NCI-H1417 treated with DMSO at 0.1 percent for 48 hours (cell line): ENCODE measurements at places on chromosomes 7 and 10.
A peak's percentile ranks its signal among the peaks of the same experiment; 100 is the strongest.

DNA sequence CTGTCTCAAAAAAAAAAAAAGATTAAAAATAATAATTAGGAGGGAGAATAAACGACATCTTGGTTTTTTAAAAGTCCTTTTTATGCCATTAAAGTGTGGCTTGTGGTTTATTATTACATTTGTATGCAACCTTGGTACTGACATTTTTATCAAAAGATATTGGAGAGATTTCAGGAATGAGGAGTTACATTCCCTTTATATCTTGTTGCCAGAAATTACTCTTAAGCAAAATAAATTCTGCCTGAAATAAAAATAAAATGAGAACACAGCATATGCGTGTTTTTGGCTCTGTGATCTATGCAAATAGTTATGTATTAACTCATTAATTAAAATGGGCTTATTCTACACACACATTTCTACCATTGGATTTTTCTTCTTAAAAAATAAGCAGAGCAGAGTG lies 202.4 kb downstream of the BICC1 start:
- DNase-seq: no peak

DNA sequence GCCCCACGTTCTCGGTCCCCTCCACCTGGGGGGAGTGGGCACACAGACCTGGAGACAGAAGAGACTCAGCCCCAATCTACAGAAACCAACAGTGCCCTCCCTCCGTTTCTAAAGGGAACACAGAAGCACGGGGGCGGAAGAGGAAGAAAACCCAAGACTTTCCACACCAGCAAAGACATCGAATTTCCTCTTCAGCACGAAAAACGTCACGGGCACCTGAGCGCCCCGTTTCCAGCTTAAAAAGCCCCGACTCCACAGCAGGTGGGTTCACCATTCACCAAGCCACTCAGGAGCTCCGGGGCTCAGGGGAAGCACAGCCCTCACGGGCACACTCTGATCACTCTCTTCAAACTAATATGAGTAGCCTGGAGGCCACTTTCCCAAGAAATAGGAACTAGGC lies 19.6 kb downstream of the NUDT1 start:
- DNase-seq: no peak

DNA sequence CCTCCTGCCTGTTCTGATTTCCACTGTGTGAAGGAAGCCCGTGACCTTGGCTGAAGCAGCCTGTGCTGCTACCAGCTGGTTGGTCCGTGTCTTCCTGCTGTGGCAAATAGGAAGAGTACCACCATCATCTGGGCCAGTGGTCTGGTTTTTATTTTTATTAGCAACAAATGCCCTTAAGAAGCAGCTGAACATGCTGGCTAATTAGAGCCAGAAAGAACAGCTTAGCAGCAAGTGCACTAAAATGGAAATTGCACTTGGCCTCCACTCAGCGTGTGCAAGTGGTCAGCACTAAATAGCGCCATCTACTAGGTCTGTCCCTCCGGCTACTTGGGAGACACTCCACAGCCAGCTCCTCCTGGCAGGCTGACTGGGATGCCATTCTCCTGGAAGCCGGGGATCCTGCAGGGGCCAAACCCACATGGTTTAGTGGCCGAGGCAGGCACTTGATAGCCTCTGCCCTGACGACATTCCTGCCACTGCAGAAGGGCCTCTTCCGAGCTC lies 690.3 kb upstream of the FOXK1 start:
- no peak for DNase-seq

DNA sequence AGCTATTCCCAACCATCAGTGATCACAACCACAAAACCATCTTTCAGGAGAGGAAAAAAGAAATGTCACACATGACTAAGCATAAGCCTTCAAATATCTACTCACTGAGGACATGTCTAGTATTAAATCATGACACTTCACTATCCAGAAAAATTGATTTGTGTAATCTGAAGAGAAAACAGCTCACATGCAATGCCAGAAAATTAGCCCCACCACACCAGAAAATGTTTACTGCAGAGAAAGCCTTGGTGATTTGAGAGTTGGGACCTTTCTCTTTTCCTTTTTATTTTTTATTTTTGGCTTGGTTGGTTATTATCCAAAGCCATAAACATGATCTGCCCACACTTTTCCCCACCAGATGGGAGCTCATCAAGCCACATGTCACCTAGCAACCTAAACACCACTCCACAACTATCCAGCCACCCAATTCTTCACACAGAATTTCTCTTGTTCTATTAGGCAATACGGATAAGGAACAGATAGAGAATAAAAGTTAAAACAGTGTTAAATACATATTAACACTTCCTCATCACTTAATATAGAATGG lies 3.1 kb downstream of the PARD3 start:
- DNase-seq: no peak

- DNase-seq: no peak
Measured at GRCh38 chr7:102306916-102307677, 20.4 kb downstream of the SH2B2 start.

GRCh38 chr10:77628906-77629730 lies 8.5 kb downstream of the KCNMA1 start:
- DNase-seq: no peak

DNA sequence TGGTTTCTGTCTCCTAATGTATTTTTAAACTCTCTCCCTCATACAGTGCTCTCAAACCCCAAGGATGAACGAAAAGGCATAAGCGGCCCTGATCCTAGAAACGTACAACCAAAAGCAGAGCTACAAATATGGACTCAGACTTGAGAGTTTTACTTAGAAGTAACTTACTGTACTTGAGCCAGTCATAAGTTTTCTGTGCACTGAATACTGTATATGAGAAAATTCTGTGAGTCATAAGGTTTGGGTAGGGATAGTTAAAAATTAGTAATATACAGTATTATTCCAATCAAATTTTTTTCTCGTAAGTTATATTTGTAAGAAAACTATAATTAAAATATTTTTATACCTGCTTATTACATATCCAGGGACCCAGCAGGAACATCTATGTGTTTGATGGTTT lies 5.9 kb upstream of the ASL start:
- no peak for DNase-seq

DNA sequence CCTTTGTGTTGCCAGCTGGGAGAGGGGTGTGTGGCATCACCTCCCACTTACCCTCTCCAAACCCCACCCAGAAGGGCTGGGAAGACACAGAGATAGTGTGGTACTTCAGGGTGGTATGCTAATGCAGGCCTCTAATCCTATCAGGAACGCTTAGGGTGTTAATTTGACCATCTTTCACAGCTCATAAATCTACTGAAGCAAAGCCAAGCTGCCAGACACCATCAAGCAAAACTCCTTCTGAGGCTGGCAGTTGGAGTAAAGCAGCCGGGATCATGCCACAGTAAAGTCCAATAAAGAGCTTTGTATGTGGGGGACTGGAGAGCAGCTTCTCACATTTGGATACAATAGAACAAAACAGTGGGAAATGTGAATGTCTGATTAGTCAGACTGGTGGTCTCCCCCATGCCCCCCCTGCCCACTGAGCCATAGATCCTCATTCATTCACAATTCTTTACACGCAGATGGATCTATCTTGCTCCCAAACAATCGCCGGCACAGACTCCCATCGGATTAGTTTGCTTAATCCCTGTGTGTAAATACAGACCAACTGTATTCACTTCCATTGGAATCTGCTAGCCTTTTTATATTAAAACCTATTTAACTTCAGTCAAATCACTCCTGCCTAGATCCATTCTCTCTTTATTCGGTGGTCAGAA lies 29.6 kb downstream of the FGFBP3 start:
- no peak for DNase-seq

- no peak for DNase-seq
Measured at GRCh38 chr10:58930500-58930899, 245.9 kb upstream of the PHYHIPL start.

DNA sequence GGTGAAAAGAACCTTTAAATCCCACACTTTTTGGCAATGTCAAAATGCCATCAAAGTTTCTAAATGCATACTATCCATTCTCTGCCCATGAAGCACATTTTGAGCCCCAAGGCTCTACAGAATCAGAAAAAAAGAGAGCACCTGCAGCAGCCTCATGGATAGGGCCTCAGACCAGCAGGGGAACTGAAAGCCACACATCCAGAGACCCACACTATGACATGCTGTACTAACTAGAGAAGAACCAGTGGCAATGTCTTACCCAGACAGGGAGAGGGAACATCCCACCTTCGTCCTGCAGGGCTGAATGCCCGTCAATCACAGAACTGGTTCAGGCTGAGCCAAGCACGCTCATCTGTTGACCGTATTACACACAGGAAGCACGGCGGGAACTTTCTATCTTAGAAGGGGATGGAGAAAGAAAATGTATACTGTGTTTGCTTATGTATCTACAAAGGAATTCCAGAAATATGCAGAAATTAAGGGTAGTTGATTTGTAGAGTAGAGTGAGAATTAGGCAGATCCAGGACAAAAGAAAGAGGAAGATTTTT lies 237.2 kb downstream of the GLI3 start:
- DNase-seq: no peak

- no peak for DNase-seq
Measured at GRCh38 chr7:26200038-26200443, 505 bp downstream of the HNRNPA2B1 start.

DNA sequence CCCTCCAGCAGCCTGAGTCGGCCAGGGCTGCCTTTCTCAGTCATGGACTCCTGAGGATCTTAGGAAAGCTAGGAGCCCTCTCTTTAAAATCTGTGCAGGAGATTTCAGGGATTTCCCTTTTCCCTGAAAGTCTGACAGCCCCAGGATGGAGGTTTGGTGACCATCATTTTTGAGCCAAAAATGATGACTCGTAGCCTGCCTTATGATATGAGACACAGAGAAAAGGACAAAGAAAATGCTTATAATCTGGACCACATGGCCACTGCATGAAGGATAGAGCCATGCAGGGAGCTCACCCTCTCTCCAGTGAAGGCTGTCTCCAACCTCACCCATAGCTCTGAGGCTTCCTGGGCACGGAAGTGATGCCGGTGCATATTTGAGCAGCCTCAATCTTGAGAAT lies 106.6 kb upstream of the CHST15 start:
- no peak for DNase-seq

GRCh38 chr7:52956379-52956915 lies 79.0 kb upstream of the POM121L12 start:
- no peak for DNase-seq

DNA sequence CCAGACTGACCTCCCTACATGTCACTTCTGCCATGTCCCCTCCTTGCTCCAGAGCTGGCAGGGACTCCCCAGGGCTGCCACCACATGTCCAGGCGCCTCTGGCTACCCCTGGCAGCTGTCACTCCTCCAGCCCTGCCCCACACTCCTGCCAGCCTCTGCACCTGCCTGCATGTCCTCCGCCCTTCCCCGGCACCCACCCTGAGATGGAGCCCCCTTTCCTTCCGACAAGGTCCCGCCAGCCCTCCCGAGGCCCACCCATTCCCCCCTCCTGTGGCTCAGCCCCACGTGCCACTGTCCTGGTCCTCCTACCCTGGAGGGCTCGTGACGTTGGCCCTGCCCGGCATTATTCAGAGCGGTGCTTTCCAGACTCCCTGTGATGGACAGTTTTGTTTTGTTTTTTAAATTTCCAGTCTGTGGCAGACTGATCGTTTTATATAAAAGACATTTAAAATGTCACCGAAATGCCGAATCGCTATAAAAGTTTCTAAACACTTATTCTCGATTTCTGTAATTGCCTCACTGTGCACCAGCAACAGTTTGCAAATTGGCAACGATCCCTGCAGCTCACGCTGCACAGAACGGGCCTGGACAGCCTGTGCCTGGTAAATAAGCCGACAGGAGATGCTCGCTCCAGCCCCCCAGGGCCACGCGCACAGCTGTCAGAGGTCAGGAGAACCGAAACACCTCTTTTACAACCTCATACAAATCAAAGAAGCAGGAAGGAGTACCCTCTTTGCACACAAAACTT lies 111.1 kb upstream of the SH2B2 start:
- no peak for DNase-seq

DNA sequence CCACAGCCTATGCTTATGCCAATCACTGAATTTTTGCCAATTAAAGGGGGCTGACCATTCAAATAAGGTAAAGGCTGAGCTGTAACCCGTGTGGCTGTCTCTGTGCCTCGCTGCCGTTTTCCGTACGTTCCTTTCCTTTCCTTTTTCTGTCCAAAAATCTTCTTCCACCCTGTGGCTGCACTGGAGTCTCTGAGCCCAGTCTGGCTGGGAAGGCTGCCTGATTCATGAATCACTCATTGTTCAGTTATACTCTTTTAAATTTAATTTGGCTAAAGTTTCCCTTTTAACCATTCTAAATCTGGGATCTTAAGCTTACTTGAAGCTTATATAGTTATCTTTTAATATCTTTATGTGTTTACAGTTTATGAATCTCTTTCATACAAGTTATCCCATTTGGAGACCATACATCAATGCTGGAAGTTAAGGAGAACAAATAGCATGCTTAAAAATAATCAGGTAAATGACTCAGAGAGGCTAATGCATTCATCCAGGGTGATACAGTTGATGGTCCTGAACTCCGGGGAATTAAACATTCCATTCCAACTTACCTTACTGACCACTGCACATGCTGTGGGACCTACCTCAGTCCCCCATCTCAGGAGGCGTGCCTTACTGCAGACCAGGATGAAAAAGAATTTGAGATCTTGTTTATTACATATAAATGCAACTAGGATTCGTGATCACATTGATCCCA lies 385.3 kb upstream of the ADARB2 start:
- DNase-seq: no peak

- no peak for DNase-seq
Measured at GRCh38 chr7:126937171-126937570, 315.6 kb downstream of the GRM8 start.

DNA sequence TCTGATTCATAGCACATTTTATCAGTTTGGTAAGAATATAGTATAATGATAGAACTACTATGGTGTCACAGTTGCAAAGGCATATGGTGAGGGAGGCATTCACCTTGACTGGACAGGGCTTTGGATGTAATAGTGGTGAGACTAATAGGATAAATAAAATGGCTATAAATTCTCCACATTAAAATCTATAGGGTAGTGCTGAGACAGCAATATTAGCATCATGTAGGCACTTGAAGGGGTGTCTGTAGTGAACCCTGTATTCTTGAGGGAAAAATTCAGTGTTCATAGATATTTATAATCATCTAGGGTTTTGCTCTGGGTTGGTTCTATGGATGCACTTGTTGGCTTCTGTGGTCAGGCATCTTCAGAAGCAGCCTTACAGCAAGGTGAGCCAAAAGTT lies 59.3 kb upstream of the ICA1 start:
- no peak for DNase-seq

GRCh38 chr7:155698633-155699032 lies 54.2 kb downstream of the RBM33 start:
- no peak for DNase-seq

- DNase-seq: peak; percentile 84
Measured at GRCh38 chr7:70143075-70144044, 545.1 kb downstream of the AUTS2 start.

- DNase-seq: no peak
Measured at GRCh38 chr10:48456808-48457761, 147.8 kb downstream of the ARHGAP22 start.
